ENCODE measurements at places on chromosomes 5 and 9.

- no peak for DNase-seq
Measured at GRCh38 chr5:3391210-3391609, 204.4 kb upstream of the IRX1 start.

DNA sequence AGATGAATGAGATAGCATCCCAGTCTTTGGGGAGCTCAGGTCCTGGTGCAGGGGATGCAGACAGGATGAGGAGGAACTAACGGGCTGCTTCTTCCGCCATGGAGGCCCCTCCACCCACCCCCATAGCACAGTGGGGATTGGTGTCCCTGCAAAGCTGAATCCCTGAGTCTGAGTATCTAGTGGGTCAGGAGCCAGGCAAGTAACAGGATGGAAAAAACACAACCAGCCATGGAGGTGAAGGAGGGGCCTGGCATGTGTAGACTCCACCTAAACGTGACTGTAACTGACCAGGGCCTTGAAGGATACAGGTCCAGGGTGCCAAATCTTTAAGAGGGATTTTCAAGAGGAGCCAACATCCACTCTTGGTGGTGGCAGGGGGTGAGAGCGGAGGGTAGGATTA, 327.8 kb upstream of the MSX2 start:
- no peak for DNase-seq

DNA sequence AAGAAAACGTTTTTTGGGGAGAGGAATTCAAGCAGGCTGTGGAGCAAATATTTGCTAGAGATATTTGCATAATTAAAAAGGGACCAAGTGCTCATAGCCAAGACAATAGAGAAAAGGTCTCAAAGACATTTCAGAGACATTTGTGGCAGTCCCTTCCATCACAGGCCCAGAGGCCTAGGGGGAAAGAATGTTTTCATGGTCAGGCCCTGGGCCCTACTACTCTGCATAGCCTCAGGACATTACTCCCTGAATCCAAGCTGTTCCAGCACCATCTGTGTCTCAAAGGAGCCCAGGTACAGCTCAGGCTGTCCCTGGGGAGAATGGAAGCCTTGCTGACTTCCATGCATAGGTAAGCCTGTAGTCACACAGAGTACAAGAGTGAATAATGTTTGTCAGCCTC, 113.0 kb upstream of the KIF2A start:
- DNase-seq, result no peak

DNA sequence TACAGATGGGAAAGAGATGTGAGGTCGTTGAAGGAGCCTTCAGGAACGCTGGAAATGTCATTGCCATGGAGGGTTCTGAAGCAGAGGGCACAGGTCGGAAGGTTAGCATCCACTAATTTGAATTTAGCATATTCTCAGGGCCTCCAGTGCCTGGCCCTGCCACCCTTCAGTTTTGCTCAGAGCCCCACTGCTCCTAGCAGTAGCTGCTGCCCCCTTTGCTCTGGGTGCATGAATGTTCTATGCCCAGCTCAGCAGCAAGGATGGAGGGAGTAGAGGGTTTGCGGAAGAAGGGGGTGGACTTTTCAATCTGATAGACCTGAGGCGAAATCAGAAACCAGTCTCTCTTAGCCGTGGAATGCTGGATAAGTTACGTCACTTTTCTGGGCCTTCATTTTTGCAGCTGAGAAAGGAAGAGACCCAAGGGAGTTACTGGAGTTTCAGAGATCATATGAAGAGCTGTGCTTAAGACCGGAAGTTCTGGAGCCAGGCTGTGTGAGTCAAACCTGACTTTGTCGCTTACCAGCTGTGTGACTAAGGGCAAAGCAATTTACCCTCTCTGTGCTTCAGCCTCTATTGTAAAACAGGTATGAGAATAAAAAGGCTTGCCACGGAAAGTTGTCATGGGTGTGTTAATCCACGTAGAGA, 133.2 kb upstream of the PANK3 start:
- DNase-seq, result no peak

DNA sequence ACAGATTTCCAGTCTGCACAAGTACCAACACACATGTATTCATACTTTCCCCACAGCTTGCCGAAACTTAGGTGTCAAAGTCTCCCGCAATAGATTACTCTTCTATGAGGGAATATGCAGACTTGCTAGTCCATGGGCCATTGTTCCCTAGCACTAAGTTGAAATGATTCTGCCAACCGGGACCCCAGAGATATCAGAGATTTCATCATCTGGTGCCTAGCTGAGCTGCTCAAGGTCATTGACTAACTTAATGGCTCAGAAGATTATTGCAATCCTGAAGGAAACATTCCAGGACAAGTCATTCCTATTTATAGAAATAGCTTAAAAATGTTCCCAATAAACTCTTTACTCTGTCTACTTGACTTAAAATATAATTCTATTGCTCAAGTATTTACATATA, 202.6 kb downstream of the PIK3R1 start:
- no peak for DNase-seq

DNA sequence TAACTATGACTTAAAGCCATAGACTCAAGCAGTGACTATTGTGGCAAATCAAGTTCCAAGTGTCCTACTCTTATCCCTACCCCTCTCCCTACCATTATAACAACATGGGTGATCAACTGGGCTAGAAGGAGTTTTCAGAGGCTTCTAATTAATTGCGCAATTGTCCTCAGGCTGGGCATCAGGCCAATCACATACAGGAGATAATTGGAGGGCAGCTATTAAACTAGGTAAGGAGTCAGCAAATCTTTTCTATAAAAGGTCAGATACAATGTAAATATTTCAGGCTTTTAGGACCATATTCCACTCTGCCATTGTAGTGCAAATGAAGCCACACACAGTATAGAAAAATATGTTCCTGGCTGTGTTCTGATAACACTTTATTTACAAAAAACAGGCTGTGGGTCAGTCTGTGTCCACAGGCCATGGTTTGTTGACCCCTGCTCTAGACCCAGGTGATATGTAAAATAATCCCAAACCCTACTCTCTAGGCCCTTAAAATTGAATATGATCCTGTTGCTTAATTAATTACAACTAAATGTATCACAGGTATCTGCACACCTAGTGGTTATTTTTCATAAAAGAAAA, 141.4 kb upstream of the PIK3R1 start:
- DNase-seq, result no peak

DNA sequence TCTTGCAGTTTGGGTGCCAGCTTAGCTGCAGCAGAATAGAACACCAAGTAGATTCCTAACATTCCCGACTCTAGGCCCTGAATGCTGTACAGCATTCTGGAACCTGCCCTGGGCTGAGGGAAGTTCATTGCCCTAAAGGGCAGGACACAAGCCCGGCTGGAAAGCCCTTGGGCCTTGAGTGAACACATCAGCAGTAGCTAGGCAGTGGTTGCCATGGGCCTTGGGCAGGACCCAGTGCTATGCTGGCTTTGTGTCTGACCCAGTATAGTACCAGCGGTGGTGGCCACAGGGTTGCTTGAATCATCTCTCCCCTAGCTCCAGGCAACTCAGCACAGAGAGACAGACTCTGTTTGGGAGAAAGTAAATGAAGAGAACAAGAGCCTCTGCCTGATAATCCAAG, 137.8 kb downstream of the AGTPBP1 start:
- DNase-seq, result no peak

GRCh38 chr5:16995372-16995771, 59.3 kb upstream of the MYO10 start:
- DNase-seq, result no peak

- no peak for DNase-seq
Measured at GRCh38 chr5:24819841-24820240, 175.1 kb upstream of the CDH10 start.

DNA sequence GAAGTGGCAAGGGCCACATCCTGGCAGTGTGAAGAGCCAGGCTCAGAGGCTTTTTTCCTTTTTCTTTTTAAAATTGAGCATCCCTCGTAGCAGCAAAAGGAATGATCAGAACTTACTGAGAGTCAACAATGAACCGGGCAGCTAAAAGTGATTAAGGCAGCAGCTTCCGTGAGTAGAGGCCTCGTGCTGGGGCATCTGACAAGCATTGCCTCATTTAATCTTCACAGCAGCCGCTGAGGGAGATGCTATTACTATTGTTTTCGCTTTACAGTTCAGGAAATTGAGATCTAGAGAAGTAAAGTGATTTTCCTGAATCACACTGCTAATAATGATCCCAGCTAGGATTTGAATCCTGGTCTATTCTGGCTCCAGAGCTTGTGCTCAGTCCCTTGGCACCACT, 30.7 kb upstream of the PTGS1 start:
- no peak for DNase-seq

GRCh38 chr9:69412741-69413150, 87.7 kb downstream of the ENTREP1 start:
- DNase-seq, result peak; percentile 48

DNA sequence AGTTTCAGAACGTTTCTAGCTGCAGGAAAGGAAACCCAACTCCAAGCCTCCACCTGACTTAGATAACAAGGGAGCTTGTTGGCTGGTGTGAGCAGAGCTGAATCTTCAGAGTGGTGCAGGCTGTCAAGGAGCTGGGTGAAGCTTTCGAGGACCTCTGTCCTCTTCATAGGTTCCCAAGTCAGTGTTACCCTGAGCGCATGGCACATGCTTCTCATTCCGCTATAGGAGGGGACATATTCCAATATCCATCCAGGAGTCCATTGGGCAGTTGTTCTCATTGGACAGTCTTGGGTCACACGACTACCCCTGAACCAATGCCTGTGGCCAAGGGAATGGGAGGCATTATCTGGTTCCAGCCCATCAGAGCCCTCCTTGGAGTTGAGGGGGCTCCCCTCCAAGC, 50.3 kb downstream of the DUSP1 start:
- no peak for DNase-seq

GRCh38 chr9:97397220-97397619, 14.7 kb upstream of the TDRD7 start:
- no peak for DNase-seq

DNA sequence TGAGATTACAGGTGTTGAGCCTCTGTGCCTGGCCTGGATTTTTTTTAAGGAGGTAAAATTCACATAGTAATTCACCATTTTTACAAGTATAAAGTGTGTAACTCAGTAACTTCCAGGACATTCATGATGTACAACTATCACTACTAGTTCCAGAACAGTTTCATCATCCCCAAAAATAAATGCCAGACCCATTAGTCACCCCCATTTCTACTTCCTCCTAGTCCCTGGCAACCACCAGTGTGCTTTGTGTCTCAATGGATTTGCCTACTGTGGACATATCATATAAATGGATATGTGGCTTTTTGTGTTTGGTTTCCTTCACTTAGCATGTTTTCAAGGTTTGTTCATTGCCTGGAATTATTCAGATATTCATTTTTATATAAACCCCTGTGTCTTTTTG, 72.5 kb upstream of the PANK3 start:
- no peak for DNase-seq

GRCh38 chr5:129359450-129359849, 100.6 kb upstream of the ADAMTS19 start:
- DNase-seq, result no peak

DNA sequence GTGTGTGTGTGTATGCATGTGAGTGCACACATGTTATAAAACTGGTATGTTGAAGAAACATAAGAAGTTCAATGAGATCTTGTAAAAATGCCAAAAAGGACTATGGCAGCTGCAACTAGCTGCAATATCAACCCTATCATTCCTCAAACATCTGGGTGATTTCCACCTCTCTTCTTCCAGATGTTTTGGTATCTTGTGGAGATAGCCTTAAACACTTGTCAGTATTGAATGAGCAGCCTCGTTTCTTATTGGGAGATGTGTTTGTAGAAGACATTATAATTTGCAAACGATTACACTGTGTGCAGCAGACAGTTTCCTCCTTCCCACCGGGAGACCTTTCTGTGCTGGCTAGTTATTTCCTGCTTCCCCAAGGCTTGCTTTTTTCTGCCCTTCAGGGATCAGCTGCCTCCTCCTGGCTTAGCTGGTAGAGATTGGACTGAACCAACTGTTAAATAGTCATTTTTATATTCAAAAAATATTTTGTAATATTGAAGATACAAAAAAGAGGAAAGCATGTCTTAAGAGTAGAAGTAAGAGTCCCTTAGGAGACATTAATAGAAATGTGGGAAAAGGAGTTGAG, 168.4 kb upstream of the MPDZ start:
- no peak for DNase-seq

- no peak for DNase-seq
Measured at GRCh38 chr5:81180780-81181460, 52.2 kb upstream of the CKMT2 start.

DNA sequence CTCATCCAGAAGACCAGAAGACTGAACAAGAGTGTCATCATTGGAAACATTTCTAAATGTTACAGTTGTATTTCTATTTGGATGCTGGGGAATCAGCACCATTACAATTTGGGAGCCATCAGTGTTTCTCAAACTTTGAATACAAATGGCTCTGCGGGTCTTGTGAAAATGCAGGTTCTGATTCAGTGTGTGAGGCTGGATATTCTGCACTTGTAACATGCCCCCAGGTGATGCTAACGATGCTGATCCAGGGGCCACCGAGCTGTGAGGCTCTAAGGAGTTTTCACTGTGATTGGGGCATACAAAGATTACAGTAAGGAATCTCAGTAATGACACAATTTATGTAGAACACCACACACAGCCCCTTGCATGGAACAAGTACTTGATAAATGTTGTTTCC, 167.7 kb downstream of the ACTL7B start:
- no peak for DNase-seq

- DNase-seq, result no peak
Measured at GRCh38 chr9:3825721-3826120, 299.9 kb upstream of the RFX3 start.

GRCh38 chr9:37927601-37928551, 23.9 kb upstream of the SLC25A51 start:
- no peak for DNase-seq

DNA sequence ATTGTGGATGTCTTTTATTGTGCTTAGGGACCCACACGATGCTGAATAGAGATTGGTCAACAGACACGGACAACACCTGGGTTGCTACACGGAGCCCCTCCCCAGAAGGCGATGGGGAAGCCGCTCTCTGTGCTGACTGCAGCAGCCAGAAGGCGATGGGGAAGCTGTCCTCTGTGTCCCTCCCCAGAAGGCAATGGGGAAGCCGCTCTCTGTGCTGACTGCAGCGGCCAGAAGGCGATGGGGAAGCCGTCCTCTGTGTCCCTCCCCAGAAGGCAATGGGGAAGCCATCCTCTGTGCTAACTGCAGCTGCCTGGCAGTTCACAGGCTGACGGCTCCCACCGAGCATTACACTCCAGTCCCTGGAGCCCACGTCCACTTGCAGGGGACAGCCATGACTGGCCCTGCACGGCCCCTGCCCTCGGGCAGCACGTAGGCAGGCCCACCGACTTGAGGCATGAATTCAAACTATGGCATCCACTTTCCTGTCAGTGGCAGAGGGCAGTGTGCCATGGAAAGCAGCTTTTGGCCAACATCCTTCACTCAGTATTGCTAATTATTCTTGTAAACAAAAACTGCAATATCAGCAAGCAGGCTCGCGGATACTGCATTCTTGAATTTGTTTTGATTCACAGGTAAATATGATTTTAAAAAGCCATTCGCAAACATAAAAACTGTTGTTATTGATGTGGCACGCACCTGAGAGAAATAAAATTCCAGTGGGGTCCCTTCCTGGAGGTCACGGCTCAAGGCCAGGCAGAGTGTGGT, 48.1 kb upstream of the CLPTM1L start:
- DNase-seq, result peak; percentile 14

All from hypothalamus (tissue), 51 donors.